Retinal pigment epithelial cell (primary cell): ENCODE measurements at places on chromosomes 4 and X.

- no peak for DNase-seq
Measured at GRCh38 chrX:49695276-49696180, at the start of gene PAGE1. Gene PAGE1, minus strand, starts transcription at chrX:49695984. Its CDS starts 1,214 bp downstream, at chrX:49694770.

- no peak for DNase-seq
Measured at GRCh38 chr4:80585542-80585941, 250.0 kb downstream of the CFAP299 start.

- no peak for DNase-seq
Measured at GRCh38 chr4:19806865-19807264, 444.8 kb upstream of the SLIT2 start.

DNA sequence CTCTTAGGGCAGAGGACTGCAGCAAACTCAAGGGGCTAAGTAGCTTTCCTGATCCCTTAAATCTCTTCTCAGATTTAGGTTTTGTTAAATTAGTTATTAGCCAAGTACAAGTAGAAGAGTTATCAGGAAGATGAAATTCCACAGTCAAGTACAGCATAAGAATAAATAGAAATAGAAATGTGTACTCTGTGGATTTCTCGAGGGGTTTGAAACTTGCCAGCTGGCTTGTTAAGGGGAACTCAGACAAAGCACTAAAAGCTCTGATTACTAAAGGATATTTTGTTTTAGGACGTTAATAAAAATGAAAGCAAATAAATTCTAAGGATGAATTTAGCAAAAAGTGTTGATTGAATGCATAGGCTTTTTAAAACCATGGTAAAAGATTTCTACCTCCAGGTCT, 654.6 kb downstream of the RAPGEF2 start:
- no peak for DNase-seq

GRCh38 chrX:120310861-120311726, at the start of gene TMEM255A:
Gene TMEM255A, minus strand, starts transcription at chrX:120311461. Its CDS starts 152 bp downstream, at chrX:120311309.
- no peak for DNase-seq

DNA sequence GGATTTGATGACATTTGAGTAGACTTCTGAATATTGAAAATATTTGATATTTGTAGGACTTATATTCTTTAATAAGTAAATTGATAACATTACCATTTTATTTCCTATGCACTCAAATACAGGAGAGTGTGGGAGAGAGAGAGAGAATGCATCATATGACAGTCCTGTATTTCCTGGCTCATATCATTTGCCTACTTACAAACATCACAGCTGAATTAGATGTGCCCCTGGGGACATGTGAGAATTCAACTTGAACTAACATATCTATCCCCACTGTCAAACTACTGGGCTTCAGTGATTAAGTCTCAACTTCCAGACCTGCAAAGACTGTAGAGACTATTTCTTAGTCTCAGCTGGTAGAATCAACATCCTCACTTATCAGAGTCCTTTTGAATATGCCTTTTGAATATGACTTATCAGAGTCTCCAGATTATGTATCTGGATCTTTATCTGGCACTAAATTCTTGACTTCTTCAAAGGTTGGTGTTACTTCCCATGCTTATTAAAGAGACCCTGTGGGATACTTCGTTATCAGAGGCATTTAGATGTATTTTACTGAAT, 75.5 kb downstream of the PABPC4L start:
- no peak for DNase-seq

DNA sequence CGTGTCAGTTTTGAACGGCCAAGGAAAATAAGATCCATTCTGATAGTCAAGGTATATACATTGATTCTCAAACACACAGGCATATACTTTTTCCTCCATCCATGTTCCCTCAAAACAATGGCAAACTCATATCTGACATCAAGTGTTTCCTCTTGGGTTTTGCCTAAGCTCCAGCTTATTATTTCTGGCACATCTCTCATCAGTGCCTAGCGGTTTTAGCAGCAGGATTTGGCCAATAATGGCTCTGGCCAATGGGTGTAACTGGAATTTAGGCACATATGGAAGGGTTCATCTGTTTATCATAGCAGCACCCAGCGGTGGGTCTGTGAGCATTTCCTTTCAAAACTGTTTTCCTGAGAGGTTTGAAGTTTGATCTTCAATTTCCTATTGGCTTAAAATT, 161.6 kb upstream of the TLL1 start:
- no peak for DNase-seq

DNA sequence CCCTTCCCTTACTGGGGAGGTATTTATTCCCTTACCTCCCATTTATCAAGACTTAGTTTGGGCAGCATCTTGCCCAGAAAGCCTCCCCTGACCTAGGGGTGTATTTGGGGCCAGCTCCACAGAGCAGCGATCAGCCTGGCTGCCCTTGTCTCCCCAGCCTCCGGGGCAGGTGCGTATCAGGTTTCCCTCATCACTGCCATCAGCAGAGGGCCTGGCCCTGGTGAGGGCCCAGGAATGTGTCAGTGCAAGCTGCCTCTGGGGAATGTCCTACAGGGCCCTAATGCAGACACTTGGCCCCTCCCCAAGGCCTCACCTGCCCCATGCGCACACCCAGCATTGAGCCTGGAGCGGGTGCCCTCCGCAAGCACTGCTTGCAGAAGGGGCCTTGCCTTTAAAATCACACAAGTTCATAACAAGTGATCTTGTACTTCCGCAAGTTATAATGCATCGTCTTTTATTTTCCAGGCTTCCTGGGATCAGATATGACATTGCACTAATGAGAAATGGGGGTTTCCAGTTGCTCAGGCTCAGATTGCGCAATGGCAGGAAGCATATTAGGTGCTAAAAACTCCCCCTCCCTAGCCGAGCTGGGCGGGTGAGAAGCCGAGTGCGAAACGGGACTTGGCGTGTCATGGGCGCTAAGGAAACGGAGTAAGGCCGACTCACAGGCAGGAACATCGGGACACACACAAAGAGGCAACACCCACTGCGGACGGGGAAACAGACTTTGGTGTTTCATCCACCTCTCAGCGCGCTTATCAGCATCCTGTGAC, 25.4 kb upstream of the AFAP1 start:
- DNase-seq = no peak

DNA sequence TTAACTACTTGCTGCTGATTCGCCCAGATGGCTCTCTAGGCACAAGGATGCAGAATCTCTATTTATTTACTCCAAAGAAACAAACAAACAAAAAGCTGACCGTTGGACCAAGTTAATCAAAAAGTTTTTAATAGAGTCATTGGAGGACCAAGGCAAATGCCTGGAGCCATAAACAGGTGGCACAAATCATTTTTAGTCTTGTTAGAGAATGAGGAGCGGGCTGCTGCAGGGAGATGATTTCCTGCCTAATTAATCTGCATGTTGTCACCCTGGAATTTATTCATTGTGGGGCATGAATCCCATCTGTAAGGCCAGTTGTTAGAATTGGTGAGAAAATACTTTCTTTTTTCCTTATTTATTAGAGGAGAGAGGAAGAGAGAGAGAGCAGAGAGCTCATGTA, 147.4 kb upstream of the GATB start:
- DNase-seq = no peak

GRCh38 chr4:94519019-94519418, 67.3 kb downstream of the PDLIM5 start:
- DNase-seq = no peak

GRCh38 chr4:61162116-61162515, 38.0 kb upstream of the ADGRL3 start:
- DNase-seq = no peak

DNA sequence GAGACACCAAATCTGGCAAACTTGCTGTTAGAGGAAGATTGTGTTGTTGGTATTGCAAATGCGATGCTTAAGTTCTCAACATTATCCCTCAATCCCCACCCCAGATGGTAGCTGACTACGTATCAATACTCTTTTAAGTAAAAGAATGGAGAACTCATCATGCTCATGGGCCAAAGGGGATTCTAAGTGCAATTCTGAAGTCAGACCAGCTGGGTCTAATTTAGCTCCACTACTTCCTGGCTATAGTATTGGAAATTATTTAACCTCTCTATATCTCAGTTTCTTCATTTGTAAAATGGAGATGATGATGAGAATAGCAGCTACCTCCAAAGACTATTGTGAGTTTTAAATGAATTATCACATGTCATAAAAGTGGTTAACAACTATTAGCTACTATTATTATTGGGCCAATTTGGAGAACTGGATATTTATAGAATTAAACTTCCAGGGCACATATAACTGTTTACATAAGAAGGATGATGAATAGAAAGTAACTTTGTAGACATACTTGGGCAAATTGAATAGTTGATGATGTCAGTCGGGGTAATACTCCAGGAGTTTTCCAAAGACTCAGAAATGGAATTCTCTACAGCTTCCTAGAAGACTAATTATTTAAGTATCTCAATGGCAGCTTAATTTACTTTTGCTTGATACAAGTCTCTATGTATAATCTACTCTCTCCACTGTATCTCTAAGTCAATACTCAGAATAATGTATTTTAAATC, 5.0 kb upstream of the SLAIN2 start:
- no peak for DNase-seq

DNA sequence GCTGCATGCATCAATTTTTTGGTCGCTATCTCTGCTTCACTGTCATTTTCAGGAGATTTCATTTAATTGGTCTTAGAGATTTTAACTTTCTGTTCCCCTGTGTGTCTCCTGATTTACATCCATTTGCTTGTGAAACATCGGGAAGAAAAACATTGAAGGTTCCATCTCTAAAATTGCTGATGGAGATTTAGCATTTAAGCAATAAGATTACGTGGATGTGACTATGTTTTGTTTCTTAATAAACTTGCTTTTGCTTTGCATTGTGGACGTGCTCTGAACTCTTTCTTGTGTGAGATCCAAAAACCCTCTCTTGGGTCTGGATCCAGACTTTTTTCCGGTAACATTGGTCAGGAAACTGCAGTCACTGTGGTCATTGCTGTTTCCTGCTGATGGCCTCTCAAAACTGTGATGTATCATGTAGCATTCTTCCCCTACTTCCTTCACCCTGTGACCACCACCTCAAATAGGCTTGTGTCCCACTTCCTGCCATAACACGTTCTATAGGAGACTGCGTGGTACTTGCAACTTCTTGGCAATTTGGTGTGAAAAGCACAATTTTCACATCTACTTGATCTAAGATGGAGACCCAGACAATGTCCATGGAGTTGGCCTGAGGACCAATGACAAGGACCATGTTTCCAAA, 4.9 kb downstream of the CXCL2 start:
- no peak for DNase-seq

- DNase-seq = no peak
Measured at GRCh38 chrX:11792461-11793421, 34.7 kb downstream of the MSL3 start.

GRCh38 chrX:123236859-123237258, 52.8 kb downstream of the GRIA3 start:
- no peak for DNase-seq

DNA sequence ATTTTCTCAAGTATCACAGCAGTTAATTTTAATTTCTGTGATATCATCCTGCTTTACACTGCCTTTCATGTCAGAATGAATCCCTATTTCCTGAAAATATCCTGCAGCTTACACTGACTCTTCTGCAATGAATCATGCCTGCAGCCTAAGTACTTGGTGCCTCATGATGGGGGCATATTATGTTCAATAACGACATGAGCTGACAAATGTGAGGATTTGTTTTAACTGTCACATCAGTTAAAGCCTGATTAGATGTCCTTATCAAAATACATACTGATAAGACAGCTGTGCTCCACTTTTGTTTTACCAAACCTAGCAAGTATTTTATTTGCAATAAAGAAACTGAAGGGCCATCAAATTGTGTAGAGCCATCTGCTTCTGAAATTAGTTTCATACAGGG, 359.9 kb upstream of the AGA start:
- no peak for DNase-seq

DNA sequence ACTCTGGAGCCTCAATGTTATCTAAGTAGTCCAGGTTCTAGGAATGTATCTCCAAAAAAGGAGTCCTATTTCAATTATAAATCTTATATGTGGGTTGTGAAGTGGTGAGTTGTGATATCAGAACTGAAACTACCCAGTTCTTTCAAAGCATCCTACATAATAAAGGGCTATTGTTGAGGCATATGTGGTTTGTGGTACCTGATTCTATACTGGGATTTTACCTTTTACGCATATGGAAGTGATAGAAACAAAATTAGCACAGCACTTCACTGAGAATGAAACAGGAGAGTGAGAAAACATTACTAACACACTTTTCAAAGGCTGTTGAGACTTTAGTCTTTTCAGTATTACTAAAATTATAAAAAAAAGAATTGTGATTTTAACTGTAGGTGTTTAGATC, 417.7 kb upstream of the GALNT7 start:
- DNase-seq = no peak

- DNase-seq = no peak
Measured at GRCh38 chr4:174036576-174036975, 246.9 kb downstream of the FBXO8 start.

GRCh38 chr4:87120010-87120409, 100.4 kb downstream of the KLHL8 start:
- no peak for DNase-seq

GRCh38 chr4:128519163-128519830, 231.7 kb upstream of the PGRMC2 start:
- no peak for DNase-seq

DNA sequence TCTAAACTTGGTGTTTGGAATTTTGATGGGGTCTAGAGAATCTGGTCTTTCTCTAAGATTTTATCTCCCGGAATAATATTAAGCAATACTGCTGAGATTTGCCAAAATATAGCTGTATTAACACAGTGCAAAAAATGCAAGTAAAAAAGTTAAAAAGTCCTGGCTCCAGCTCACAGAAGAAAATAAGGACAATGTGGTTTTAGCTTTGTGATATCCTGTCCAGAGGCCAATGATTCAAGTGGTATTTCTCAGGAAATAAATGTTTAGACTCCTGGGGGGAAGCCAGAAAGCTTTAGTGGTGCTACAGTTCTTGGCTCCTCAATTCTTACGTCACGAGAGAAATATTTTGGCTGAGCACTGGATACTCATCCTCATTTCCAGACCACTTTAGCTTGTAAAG, 40.9 kb upstream of the IL13RA2 start:
- no peak for DNase-seq

- DNase-seq = no peak
Measured at GRCh38 chr4:958696-959337, 14.6 kb downstream of the DGKQ start.

- no peak for DNase-seq
Measured at GRCh38 chr4:145804116-145804515, 124.2 kb downstream of the C4orf51 start.

GRCh38 chr4:78081541-78081940, 24.4 kb downstream of the FRAS1 start:
- no peak for DNase-seq

DNA sequence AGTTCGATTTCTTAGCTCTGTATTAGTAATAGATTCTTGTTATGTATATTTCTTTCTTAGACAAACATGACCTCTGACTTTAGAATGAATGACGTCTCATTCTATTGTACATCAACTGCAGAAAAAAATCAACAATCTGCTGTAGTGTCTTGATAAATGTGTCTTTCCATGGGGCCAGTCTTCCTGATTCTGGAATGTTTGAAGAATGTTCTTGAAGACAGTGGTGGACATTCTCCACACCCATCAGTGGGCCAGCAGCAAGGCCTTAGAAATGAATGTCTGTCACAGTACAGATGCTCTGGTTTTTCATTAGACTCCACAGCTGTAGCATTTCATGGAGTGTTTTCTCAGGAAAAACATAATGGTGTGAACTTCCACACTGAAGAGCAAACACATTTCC, 63.2 kb upstream of the FAM47B start:
- DNase-seq = no peak
